ENCODE measurements at places on chromosomes 1 and 21.

- DNase-seq = no peak
Observed at GRCh38 chr1:54838565-54839180, 37.5 kb upstream of the TTC22 start.

GRCh38 chr1:107867422-107867821 is 97.6 kb downstream of the VAV3 start:
- DNase-seq = no peak

GRCh38 chr1:155196103-155196892 is 11.4 kb downstream of the THBS3 start:
- DNase-seq = no peak

- no peak for DNase-seq
Observed at GRCh38 chr1:100347009-100347966, 5.0 kb upstream of the CDC14A start.

GRCh38 chr1:24696041-24696755 is 49.0 kb upstream of the CLIC4 start:
- no peak for DNase-seq

- DNase-seq = no peak
Observed at GRCh38 chr1:192579010-192579738, 3.6 kb downstream of the RGS1 start.

DNA sequence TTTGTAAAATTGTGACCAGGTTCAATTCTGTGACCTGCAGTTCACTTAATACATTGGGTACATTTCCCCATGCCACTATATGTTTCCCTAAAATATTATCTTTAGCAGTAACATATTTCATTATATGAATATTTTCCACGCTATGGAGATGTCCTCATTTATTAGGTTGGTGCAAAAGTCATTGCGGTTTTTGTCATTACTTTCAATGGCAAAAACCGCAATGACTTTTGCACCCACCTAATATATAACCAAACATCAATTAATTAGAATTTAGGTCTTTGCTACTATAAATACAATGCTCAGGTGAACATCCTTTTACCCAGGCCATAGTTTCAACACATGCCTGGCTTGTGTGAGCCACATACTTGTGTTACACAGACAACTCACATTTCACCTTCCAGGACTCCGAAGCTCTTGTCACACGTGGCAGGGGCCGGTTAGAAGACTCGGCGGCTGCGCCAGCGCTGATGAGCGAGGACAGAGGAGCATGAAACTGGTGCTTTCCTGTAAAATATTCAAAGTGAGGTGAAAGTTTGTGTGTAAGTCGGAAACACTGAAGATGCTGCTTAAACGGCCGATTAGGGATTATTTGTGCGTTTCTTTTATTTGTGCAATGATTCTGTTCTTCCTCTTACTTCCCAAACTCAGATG is 215.5 kb downstream of the KIF26B start:
- no peak for DNase-seq

DNA sequence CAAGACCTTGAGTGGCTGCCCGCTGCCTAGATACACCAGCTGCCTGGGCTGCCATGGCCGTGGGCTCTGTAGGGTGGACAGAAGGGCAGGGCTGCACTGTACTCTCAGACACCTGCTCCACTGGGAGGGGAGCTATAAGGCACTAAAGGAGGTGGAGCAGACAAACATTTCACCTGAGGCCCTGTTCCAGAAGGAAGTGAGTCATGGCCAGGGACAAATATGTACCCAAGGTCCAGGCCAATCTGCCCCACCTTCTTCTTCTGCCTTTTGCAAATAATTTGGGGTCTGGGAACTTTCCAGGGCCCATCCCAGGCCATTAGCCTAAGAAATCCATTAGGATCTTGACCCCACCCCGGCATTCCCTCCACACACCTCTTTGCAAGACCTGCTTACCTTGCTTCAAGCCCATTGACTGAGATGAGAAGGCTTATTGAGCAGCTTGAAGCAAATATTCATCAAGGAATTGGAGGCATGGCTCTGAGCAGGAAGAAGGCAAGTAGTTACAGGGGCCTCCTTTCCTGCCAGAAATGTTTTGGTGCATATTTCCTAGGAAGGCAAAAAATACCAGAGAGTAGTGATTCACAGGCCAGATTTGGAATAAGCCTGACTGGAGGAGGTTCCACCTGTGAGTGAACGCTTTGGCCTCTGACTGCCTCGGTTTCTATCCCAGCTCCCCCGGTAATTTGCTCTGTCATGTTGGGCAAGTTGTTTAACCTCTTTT is at the start of gene CAPN8:
Gene CAPN8, minus strand, starts transcription at position 110 of the 721 bp plus-strand sequence. Its CDS starts 55 bp downstream, at position 55.
- no peak for DNase-seq

GRCh38 chr1:234515821-234516241 is 36.9 kb upstream of the TARBP1 start:
- no peak for DNase-seq

DNA sequence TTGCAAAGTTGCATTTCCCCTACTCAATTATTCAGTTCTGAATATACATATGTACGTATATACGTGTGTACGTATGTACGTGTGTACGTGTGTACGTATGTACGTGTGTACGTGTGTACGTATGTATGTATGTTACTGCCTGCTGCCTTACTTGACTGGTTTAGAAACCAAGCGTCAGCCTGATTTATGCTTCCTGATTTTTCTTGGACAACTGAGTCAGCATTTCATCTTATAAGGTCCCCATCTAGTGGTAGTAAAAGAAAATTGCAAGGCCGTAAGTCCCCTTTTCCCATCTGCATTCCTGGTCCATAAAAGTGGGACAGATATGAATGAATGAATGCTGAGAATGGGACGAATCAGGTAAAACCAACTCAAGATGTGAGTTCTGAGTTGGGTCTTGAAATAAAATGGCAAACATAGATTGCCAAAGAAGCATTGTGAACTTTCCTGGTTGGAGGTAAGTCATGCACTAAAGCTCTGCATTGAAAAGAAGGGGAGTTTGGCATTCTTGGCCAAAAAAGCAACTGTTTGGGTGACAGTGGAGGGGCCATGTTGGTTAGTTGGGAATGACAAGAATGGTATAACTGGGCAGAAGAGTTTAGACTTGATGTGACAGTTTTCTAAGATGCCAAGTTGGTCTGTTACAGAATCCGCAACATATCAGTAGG is 76.4 kb upstream of the DNAH14 start:
- no peak for DNase-seq

GRCh38 chr1:175822580-175822979 is 79.2 kb upstream of the TNR start:
- DNase-seq = no peak

DNA sequence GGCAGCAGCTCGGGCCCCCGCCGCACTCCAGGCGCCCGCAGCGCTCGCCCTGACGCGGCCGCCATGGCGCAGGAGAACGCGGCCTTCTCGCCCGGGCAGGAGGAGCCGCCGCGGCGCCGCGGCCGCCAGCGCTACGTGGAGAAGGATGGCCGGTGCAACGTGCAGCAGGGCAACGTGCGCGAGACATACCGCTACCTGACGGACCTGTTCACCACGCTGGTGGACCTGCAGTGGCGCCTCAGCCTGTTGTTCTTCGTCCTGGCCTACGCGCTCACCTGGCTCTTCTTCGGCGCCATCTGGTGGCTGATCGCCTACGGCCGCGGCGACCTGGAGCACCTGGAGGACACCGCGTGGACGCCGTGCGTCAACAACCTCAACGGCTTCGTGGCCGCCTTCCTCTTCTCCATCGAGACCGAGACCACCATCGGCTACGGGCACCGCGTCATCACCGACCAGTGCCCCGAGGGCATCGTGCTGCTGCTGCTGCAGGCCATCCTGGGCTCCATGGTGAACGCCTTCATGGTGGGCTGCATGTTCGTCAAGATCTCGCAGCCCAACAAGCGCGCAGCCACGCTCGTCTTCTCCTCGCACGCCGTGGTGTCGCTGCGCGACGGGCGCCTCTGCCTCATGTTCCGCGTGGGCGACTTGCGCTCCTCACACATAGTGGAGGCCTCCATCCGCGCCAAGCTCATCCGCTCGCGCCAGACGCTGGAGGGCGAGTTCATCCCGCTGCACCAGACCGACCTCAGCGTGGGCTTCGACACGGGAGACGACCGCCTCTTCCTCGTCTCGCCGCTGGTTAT is 2.8 kb downstream of the KCNJ9 start:
- DNase-seq = peak; percentile 77

- peak; percentile 81 for DNase-seq
Observed at GRCh38 chr1:10664251-10664650, 132.2 kb downstream of the CASZ1 start.

- no peak for DNase-seq
Observed at GRCh38 chr1:26237230-26237966, 3.4 kb downstream of the CEP85 start.

- no peak for DNase-seq
Observed at GRCh38 chr1:205124726-205125125, 2.9 kb upstream of the RBBP5 start.

DNA sequence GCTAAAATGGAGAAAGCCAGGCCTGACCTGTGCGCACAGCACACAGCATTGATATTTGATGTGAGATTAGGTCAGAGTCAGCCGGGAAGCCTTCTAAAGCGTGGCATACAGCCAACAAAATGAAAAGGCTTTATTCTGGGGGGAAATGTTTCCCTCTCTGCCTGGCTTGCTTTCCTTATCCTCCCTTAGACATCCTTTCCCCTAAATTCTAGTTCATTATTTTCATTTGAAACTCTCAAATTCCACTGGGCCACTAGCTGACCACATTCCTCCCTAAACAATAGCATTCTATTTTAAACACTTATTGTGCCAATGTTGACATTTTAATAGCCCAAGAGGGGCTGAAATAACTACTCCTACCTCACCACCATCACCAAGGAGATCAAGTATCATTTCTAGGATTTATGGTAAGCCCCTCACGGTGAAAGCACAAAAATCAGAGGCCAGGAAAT is 49.4 kb downstream of the LEPR start:
- DNase-seq = no peak

DNA sequence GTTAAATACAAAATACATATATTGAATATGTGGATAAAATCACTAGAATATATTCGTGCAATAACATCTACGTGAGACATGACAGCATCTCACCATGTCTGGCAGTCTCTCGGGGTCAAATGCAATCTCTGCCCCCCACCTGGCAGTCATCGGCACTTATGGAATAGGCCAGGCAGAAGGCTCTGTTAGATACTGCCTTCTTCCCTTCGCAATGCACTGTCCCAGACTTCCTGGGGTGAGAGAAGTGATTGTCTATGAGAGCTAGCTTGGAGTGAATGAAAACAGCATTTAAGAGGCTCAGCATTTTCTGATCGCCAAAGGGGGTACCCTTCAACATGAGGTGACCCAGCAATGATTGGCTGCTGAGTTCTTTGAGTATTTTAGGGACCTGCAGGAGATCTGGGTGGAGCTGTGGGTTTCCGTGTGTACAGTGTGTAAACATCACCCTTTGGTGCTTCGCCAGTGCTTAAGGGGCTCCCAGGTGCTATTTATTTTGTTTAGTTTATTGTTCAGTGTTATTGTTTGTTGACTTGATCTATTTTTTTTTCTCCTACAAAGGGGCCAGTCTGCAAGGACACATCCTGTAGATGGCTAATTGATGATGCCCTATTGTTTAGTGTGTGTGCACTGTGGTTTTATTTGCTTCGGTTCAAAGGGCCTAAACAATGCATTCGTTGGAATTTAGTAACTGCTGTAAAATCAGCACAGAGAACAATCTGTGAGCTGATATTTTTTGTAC is 10.2 kb downstream of the ERG start:
- DNase-seq = no peak

- no peak for DNase-seq
Observed at GRCh38 chr21:44392916-44393315, 39.5 kb downstream of the TRPM2 start.

DNA sequence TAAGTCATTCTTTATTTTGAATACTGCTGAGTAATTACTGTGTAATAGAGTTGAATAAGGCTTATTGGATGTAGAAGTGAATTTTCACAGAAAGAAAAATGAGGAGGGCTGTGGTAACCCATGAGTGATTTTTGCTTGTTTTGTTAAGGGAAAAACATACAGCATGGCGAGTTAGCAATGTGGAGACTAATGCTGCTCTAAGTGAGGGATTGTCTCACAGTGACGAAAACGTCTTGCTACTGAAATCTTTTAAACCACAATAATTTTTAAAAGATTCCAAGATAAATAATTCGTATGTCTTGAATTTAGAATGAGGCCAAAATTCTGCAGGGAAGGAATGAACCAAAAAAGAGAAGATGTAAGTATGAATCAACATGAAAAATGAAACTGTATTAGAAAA is 16.2 kb upstream of the PLA2G4A start:
- DNase-seq = no peak

DNA sequence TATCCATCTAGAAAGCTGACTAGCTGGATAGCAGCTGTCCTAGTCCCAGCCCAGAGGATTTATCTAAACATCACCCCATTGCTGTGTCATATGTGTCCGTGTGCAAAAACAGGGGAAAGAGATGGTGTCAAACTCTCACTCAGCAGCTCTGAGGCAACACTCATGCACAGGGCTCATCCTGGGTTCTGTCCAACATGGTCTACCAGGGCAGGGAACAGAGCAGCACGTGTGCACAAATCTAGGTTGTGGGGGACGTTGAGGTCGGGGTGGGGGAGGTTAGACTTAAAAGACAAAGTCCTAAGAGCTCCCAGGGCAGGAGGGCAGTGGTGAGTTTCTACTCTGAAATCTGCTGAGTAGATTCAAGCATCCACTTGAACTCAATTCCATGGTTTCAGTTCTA is 16.2 kb downstream of the PI4KB start:
- DNase-seq = no peak

DNA sequence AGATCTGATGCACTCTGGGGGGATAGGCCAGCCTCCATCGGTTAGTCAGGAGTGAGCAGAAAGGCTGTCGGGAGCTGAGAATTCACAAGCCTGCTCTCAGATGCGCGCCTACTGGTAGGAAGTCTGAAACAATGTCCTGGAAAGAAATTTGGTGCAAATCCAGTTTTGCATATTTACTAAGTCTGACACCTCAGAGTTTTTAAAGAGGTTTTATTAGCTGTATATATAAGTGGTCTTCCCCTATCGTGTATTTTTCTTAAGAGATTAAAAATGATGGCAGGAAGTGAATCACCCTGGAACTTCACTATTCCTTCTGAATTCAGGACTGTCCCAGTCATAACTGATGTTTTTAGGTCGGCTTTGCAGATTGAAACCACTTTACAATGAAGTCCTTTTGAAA is 99.8 kb upstream of the C1orf105 start:
- DNase-seq = no peak

DNA sequence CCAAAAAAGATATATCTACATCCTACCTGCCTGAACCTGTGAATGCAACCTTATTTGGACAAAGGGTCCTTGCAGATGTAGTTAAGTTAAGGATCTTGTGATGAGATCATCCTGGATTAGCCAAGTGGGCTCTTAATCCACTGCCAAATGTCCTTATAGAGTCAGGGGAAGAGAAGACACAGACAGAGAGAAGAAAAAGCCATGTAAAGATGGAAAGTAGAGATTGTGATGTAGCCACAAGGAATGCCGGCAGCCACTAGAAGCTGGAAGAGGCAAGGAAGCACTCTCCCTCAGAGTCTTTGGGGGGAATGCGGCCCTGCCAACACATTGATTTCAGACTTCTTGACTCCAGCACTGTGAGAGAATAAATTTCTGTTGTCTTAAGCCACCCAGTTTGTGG is 16.2 kb downstream of the HSD11B1 start:
- no peak for DNase-seq

GRCh38 chr1:193486671-193487229 is 300.3 kb upstream of the B3GALT2 start:
- DNase-seq = no peak

- DNase-seq = no peak
Observed at GRCh38 chr1:38786040-38786436, 73.5 kb downstream of the RRAGC start.

GRCh38 chr1:1089731-1090423 is 15.8 kb upstream of the RNF223 start:
- no peak for DNase-seq

- no peak for DNase-seq
Observed at GRCh38 chr1:192603218-192603787, 27.7 kb downstream of the RGS1 start.

GRCh38 chr1:53046930-53047329 is 15.1 kb upstream of the PODN start:
- no peak for DNase-seq

Data from nephron progenitor cell (in vitro differentiated cells).